ENCODE measurements at places on chromosomes 4 and X.

DNA sequence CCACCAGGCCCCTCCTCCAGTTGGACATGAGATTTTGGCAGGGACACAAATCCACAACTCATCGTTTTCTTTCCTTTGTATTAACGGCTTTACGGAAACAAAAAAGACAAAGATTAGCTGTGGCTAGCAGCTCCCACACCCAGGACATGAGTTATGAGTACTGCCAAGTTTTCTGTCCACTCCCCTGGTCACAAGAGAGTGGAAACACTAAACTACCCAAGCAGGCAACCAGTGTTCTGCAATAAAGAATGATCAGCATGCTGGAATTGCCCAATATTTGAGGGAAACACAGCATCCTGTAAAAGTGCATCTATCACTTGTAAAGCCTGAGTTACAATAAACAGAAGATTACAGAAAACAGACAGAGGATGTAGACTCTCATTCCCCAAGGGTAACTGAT is 358.4 kb downstream of the NLGN4X start:
- no peak for DNase-seq

- no peak for DNase-seq
Observed at GRCh38 chr4:136784326-136784725, 748.0 kb downstream of the PCDH18 start.

- DNase-seq: no peak
Observed at GRCh38 chr4:14294611-14295010, 667.1 kb upstream of the BOD1L1 start.

DNA sequence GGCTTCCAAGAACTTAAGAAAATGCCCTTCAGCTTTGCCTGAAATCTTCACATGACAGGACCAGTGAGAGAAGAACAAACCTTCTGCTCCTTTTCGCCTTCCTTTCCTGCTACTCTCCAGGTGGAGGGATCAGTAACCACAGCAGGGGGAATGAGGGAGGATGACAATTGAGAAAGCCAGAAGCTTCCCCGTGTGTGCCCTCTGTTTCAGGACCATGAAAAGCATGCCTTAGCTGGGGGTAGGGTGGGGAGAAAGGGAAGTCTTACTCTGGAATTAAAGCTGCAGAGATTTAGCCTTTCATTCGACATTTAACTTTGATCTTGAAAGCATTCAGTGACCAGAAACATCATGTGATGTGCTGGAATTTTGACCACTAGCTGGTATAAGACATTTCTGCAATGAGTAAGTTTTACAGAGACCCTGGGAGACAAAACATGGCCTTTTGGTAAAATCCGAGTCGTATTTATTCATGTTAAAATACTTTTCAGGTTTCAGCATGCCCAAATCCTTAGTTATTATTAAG is 10.6 kb upstream of the PUDP start:
- no peak for DNase-seq

- no peak for DNase-seq
Observed at GRCh38 chr4:90444904-90445303, 317.7 kb downstream of the CCSER1 start.

DNA sequence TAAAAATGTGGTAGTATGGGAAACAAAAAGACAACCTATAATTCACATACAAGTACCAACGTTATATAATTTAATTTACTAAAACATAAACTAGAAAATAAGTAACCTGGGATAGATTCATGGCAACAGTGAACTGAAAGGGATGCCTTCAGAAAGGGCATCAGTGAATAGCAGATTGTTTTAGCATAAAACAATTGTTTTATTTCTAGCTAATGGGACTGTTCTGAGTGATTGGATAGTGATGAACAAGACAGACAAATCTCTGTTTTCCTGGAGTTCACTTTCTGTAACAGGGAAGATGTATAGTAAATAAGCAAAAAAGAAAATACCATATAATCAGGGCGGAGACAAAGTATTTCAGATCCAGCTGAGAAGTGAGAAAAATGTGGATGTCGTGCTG is 379.1 kb upstream of the SPOCK3 start:
- DNase-seq: no peak

- no peak for DNase-seq
Observed at GRCh38 chr4:23890369-23891063, 669 bp upstream of the PPARGC1A start.

- no peak for DNase-seq
Observed at GRCh38 chr4:109977854-109978501, 65.3 kb downstream of the EGF start.

GRCh38 chrX:131359611-131360010 is 70.5 kb upstream of the IGSF1 start:
- no peak for DNase-seq

DNA sequence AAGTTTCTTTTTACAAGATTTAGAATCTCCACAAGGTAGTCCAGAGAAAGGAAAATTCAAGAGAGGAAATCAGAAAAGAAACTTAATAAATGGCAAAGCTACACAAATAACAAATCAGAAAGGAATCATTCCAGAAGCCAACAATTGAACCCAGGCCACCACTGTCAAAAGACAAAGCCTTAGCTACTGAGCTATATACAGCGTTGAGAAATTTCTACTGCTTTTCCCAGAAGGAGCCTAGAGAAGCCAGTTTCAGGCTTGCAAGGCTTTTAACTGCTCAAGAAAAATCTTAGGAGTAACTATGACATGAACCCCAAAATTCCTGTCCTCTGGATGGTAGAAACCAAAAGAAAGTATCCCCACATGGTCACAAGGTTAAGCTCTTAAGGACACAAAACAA is 129.0 kb downstream of the DMD start:
- DNase-seq: no peak

GRCh38 chrX:54921427-54922021 is 900 bp downstream of the TRO start:
- no peak for DNase-seq

DNA sequence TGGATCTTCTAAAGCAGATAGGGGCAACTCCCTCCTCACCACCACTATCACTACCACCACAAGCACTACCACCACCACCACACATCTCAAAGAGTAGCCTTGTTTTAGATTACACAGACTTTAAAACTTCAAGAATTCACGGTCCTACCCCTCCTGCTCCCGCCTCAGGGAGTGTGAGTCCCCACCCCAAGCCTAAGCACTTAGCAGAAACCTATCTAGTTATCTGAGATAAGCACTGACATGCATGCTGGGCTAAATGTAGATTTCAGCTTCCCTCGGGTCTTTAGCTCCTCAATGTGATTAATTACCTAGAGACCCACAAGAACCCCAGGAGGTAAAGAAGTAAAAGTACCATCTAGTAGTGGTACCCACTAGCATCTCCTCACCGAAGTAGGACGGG is 775 bp downstream of the AMOT start:
- no peak for DNase-seq

DNA sequence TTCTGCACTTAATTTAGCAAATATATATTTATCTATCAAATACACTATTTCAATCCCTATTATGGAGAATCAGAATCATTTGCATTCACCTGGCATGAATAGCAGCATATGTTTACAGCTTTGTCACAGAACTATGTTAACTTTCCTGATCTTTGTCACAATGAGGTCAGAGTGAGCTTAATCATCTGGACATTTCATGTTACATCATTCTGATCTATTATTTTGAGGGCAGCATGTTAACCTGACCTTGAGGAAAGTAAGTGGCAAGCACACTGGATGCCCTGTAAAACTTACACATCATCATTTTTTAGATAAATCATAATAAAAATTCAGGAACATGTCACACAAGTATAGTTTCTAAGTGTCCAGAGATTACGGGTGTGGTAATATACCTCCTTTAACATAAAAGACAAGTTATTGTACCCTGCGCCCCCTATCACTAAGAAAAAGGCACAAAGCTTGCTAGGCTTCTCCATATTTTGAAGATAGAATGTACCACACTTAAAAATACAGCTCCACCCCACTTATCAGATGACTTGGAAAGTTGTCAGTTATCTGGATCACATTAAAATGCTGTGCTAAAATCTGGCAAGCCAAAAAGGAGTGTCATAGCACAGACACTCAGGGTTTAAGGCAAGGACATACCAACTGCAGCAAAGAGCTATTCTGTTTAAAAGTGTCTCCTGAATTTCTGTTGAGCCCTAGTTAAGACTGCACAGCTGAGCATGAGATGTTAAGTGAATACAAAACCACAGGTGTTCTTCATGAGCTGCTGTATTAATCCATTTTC is 182.7 kb upstream of the FAT4 start:
- DNase-seq: no peak

DNA sequence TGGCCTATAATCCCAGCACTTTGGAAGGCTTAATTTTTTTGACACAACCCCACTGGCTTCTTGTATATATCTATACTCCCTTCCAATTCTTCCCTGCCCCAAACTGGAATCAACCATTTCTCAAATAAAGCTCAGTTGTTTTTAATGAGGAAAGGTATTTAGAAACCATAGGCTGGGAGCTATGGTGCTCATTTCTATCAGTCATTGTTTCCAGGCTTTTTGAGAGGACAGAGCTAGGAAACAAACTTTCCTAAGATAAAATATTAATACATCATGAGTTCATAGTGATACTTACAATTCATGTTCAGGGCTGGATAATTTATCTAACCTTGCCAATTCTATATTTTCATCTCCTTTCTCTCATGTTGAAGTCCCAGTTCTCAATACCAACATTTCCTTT is 50.3 kb downstream of the BCOR start:
- no peak for DNase-seq

- peak; percentile 38 for DNase-seq
Observed at GRCh38 chrX:53312946-53313727, 31.8 kb upstream of the IQSEC2 start.

GRCh38 chr4:96379524-96379923 is 539.6 kb downstream of the PDHA2 start:
- DNase-seq: no peak

All from cerebellar nuclear complex (tissue), 1 donor.